ENCODE measurements at places on chromosomes 5 and 9.
A peak's percentile ranks its signal among the peaks of the same experiment; 100 is the strongest.

DNA sequence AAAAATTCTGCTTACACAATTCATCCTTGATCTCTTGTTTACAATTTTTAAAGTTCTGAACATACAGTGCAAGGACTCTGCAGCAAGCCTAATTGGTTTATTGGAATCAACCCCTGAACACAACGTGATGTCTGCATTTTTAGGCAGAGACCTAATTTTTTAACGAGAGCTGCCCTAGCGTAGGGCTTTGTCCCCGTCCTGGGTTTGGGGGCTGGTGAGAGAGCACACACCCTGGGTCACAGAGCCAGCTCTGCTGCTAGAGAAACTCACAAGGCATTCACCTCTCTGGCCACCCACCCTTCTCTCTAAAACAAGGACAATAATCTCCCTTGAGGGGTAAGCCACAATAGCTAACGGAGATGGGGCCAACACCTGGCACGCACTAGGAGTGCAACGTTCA, 28.2 kb downstream of the SH3PXD2B start:
- no peak for DNase-seq

- no peak for DNase-seq
Measured at GRCh38 chr5:122882831-122883230, 37.4 kb downstream of the SNX24 start.

GRCh38 chr5:138230981-138231589, 18.0 kb upstream of the CDC23 start:
- peak; percentile 10 for DNase-seq

DNA sequence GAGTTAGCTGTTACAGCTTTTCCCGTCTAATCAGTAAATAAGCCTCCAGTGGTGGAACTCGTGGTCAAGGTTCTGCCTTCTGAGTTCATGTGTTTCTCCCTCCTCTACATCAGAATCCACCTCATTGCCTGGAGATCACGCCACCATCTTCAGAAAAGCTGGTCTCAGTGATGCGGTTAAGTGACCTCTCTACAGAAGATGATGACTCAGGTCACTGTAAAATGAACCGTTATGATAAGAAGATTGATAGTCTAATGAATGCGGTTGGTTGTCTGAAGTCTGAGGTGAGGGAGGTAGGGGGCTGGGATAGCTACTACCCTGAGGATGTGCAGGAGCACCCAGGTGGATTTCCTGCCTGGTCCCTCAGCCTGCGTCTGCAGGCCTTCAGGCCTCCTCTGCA, 13.3 kb downstream of the ODF2 start:
- DNase-seq = no peak

GRCh38 chr5:68331192-68332079, 115.9 kb downstream of the PIK3R1 start:
- DNase-seq = no peak

GRCh38 chr5:16881251-16881650, 54.8 kb downstream of the MYO10 start:
- no peak for DNase-seq

DNA sequence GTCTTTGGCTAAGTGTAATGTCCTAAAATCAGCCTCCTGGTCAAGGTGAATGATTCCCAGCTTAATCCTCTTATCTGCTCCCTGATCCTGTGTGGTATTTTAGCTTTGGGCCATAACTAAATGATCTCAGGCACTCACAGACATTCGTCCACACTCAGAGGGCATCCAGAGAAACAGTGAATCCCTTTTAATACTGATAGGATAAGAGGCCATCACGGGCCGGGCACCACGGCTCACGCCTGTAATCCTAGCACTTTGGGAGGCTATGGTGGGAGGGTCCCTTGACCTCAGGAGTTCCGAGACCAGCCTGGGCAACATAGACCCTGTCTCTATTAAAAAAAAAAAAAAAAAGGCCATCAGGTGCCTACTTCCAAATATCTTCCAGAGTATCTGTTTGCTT, 6.3 kb downstream of the PDCL start:
- no peak for DNase-seq

- DNase-seq = no peak
Measured at GRCh38 chr9:131864531-131864930, 124.7 kb upstream of the RAPGEF1 start.

GRCh38 chr5:177507596-177508220, 1.9 kb downstream of the DOK3 start:
- no peak for DNase-seq

DNA sequence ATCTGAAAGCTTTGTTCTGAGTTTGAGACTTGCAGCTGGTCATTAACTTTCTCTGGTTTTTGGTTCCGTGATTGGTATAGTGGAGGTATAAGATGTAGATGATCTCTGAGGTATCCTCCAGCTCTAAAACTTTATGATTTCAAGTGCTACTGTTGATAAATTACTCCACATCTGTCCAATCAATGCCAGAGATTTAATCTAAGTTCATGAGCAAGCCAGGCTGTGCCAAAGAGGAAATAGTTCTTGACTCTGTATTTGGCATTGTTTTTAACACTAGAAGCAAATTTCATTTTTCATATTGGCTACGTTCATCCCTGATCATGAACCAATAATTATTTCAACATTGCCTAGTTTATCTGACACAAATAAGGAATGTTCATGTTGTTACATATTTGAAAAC, 28.5 kb upstream of the CHD1 start:
- no peak for DNase-seq

GRCh38 chr9:18692268-18692667, 218.3 kb downstream of the ADAMTSL1 start:
- no peak for DNase-seq

- DNase-seq = no peak
Measured at GRCh38 chr9:79617395-79617794, 45.6 kb downstream of the TLE4 start.

DNA sequence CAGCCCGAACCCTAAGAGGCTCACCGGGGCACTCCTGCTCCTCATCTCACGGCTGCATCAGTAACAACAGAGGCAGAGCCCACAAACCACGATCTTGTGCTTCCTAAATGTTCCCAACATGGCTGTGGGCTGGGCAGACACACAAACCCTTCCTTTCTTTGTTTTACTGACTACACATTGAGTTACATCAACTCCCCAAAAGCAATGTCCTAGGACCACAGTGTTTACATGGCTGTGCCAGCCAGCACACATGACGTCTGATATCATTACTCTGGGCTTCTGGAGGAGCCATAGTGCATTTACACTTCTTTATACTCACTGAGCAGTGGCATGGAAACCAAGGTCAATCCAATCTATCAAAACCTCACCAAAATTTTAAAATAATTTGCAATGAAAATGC, 101.4 kb downstream of the LHFPL2 start:
- no peak for DNase-seq

DNA sequence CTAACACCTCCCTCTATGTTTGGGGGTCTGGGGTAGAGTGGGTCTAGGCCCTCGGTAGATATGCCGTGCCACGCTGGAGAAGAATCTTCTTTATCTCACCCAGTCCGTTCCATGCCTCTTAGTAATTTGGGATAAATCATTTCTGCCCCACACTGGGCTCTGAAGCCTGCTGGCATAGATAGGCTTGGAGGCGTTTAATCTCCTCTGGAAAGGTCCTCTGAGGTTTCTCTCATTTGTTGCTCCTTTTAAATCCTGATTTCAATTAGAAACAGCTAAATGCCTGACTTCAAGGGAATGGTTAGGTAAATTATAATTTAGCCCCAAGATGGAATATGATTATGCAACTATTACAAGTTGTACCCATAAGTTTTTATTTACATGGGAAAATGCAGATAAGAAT, 57.8 kb upstream of the AKNA start:
- DNase-seq = no peak

DNA sequence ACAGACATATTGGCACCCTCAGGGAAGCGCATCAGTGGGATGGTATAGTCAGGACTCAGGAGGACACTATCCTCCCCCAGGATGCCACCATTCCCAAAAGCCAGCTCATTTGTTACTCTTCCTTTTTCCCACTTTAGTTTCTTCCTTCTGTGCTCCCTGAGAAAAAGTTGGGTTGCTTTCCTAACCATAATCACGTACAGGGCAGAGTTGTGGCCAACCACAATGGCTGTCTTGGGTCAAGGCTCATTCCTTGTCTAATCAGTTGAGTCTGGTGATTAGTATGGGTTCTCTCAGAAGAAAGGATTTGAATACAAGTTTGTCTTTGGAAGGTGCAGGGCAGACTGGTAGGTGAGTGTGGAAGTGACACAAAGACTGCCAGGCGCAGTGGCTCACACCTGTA, 26.6 kb upstream of the ATP6V1G1 start:
- no peak for DNase-seq

GRCh38 chr9:38154501-38155421, 85.7 kb upstream of the SHB start:
- no peak for DNase-seq

DNA sequence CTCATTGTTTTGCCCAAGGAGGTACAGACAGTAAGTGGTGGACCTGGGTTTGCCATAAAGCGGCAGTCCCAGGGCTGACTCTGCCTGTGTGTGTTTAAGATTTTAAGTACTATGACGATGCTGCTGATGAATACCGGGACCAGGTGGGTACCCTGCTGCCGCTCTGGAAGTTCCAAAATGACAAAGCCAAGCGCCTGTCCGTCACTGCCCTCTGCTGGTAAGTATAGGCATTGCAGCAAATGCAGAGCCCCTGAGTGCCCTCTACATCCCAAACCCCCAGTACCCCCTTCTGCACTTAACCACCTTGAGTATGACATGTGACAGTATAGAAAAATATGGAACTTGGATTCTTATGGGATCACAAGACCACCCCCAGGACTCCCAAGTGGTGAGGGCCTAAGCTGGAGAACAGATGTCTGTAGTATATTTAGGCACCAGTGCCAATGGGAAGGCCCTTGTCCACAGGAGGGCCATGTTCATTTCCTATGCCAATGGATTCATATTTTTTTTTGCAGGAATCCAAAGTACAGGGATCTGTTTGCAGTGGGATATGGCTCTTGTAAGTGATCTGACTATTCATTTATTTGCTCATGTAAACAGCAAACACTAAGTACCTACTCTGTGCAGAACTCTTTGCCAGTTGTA, 22.0 kb downstream of the ENHO start:
- DNase-seq = peak; percentile 70

DNA sequence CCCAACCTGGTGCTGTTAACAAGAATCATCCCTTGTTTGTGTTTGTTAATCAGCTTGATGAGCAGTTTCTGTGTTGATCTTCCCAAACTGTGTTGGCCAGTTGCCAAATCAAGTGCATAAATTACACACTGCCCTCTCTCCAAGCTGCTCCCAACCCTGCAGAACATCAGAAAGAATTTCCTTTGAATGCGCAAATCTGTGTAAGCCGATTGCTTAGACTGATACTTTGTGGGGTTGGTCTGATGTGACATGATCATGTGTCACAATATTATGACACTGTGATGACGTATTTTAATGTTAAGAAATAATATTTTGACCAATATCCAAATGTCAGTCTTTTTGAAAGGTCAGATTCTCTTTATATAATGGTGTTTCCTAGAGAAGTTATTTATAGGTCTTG, 766.4 kb upstream of the WWC1 start:
- no peak for DNase-seq

DNA sequence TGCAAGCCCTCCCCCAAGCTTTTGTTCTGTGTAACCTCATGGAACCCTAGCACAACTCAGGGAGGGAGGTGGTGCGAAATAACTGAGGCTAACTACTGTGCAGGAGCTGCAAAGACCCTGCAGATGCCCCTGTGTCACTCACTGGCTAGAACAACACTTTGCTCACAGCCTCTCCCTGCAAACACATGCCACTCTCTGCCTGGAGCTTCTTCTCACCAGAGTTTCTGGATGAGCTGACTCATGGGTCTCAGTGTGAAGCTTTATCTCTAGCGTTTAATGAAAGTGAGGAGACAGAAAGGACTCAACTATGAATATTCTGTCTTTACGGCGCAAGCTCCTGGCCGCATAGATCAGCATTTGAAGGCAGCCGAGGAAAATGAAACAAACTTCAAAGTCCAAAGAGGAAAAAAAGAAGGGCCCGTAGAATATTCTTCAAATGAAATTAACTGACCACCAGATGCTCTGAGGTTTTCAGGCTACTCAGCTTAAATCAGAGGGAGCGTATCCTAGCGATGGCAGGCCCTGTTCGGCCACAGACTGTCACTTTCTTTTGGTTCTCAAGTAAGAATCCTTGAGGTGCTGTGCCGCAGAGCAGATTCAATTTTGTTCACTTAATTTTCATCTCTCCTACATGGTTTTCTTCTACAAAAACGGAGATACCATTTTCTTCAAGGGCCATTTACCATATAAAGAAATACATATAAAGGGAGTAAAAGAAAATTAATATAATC, 77.7 kb upstream of the TAS2R1 start:
- DNase-seq = no peak

DNA sequence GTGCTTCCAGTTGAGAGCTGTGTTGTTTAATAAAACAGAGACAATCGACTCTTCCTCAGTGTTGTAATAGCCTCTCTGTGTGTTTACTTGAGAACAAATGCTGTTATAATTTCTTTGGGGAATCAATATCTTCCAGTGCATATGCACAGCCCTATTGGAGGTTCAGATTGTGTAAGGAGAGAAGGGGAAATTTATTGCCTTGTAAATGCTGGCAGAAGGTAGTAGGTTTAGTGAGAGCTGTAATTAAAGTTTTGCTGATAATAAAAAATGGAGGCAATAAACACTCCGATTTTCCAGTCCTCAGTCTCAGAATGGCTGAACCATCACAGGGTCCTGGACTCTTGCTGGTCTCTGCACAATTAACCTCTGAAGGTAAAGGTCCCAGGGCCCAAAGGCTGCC, 128.3 kb downstream of the C5orf15 start:
- DNase-seq = peak; percentile 94

- DNase-seq = no peak
Measured at GRCh38 chr5:56251918-56252553, 18.9 kb upstream of the ANKRD55 start.

DNA sequence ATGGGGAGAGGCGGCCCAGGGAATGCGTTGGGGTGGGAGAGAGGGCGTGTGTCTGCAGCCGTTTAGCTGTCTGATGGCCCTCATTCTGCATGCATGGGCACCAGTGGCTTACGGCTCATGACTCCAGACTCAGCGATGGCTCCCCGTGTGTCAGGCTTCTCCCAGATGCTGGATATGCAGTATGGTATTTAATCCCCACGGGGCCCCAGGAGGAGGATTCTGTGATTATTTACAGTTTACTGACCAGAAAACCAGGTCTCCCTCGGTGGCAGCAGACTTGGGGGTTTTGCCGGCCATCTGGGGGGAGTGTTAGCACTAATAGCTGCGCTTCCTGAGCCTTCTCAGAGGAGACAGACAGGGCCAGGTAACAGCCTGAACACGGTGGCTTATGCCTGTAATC, 4.3 kb downstream of the PRDM12 start:
- no peak for DNase-seq

DNA sequence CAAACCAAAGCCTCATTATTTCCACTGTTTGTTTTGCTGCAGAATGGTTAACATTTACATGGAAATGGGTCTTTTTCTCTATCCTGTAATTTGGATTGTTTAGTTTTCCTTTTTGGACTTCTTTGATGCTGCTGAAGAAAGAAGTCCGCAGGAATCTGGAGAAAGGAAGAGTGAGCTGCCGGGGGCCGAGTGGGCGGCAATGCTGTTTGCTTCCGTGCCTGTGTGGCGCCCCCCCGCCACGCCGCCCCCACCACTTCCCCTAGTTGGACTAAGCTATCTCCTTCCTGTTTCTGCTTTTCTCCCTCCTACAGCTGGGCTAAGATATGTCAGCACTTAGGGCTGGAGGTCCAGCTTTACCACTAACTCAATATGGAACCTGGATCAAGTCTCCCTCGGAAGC, 39.7 kb downstream of the ACTL7B start:
- DNase-seq = no peak

GRCh38 chr5:142495531-142495930, 170.7 kb upstream of the SPRY4 start:
- DNase-seq = no peak

- DNase-seq = no peak
Measured at GRCh38 chr9:72579190-72579589, 57.8 kb downstream of the TMC1 start.

Measured in NCI-H1092 treated with DMSO at 0.1 percent for 48 hours (cell line).